HFFc6 (cell line): ENCODE measurements at places on chromosomes 7 and 10.

GRCh38 chr7:81140775-81141174, 221.9 kb upstream of the SEMA3C start:
- DNase-seq = no peak

DNA sequence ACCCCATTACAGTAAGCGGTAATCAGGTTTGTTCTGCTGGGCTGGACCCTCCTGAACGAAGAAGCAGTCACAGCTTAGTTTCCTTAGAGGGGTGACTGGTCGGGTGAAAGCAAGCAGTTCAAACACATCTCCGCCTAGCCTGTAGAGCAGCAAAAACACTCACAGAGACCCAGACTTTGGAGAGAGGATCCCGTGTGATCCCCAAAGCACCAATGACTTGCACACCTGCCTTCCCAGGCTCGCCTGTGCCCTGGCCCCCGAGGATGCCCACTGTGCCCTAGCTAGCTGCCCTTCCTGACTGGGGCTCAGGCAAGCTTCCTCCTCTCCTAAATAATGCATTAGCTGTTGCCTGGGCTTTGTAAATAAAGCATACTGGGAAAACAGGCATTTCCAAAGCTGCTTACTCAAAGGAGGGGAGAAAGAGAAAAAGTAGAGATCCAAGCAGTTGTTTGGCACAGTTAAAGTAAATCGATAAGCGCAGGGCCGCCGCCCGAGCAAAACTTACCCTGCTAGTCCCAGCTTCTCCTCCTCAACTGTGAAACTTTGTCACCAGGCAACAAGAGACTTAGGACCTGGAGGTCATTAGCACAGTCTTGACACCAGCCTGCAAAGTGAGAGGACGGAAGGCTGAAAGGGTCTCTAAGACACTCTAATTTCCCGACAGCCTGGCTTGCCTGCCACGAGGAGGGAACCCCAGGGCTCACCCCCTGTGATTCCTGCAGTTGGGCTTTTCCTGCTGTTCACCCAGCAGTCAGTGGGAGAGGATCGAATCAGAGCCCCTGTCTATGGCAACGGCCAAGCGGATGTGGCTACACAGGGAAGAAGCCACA, 4.8 kb downstream of the LRRC18 start:
- DNase-seq = no peak

- no peak for DNase-seq
Measured at GRCh38 chr7:141097430-141097829, 23.6 kb downstream of the TMEM178B start.

- DNase-seq = no peak
Measured at GRCh38 chr7:101200862-101201599, at the start of gene MOGAT3. Gene MOGAT3 (minus strand): TSS chr7:101201036. CDS start chr7:101200854, 182 bp downstream.

- no peak for DNase-seq
Measured at GRCh38 chr7:24334627-24335026, 50.6 kb downstream of the NPY start.

GRCh38 chr10:69468751-69469089, 17.5 kb downstream of the TSPAN15 start:
- no peak for DNase-seq
